ENCODE measurements at places on chromosomes 5 and 9. TPM values are rescaled to one million over a fixed set of nuclear protein-coding genes. Genes with fewer than 3 reads are reported as not detected.

Gene DDX4
- total RNA-seq = not detected

Gene SPINK4
- not detected for total RNA-seq

Gene BRINP1
- 0.30 TPM for total RNA-seq

DNA sequence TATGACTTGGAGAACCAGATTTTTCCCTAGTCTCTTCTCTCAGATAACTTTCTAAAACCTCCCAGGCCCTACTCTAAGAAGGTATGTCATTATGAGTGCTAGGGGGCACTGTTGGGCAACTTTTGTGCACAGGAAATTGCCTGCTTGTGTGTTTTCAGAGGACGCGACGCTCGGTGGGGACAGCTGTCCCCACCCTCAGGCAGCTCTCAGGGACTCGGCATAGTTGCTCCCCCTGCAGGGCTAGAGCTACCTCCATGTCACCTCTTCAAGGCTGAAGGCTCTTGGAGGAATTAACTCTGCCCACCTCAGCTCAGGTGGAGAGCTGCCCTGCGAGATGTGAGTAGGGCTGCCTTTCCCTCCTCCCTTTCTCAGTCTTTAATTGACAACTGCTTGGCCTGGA lies 10.2 kb upstream of the TIFAB start:
- DNase-seq = peak; percentile 58

DNA sequence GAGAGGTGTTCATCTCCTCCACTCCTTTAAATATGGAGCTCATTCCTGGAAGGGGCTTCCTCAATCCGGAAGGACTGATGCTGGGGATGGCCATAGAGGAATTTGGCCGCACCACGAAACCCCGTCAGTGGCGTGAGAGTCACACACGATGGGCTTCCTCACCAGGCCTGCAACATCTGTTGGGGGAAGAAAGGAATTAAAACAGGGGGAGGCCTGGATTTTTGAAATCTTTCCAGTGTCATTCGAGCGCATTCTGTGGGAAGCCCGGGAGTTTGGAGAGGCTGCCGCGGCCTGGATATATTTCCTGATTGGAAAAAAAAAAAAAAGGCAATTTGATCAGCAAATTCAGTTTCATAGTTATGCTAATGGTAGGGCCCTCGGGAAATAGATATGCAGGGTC lies 76.3 kb upstream of the ORM1 start:
- no peak for DNase-seq

DNA sequence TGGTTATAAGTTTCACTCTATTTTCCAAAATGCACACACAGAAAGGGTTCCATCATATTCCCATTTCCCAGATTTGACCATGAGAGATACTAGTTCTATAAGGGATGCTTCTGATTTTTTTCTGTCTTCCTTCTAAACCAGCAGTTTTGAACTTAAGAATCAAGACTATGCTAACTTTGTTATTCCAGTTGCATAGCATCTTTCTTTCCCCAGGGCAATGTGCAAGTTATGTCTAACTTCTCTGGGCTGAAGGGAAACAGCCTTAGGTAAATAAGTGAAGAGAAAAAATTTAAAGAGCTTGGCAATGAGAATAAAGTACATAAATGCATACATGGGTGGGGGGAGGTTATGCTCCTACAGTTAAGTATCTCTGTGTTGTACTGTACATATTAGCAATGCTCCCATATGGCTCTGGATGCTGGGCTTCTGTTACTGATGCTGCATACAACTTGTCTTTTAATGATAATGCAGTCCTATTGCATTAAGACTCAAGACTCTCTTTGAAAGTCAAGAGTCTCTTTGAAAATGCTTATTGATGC lies 125.8 kb upstream of the SLC12A2 start:
- DNase-seq = no peak

DNA sequence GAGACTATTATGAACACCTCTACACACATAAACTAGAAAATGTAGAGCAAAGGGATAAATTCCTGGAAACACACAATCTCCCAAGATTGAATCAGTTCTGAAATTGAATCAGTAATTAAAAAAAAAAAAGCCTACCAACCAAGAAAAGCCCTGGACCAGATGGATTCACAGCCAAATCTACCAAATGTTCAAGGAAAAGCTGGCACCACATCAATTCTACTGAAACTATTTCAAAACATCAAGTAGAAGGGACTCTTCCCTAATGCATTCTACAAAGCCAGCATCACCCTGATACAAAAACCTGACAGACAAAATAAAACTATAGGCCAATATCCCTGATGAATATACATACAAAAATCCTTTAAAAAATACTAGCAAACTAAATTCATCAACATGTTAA lies 25.4 kb upstream of the GRXCR2 start:
- DNase-seq = no peak

DNA sequence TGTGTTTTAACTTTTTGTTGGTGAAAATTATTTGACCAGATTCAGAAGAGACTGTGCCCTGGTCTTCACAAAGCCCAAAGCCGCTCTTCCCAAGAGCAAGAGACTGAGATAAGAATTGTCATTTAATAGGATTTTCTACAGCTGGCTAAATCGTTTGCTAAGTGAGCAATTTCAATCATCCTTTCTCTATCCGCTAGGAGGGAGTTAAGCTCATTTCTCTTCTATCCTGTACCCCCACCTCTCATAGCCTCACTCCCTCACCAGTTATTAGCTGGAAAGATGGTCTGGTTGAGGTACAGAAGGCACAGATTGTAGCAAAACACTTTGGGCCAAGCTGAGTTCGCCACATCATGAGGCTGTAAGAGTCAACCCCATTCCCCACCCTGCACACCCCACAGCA lies 43.0 kb upstream of the SIL1 start:
- no peak for DNase-seq

- no peak for DNase-seq
These were observed 9.8 kb upstream of the TLX3 start for GRCh38 chr5:171299228-171299627.

DNA sequence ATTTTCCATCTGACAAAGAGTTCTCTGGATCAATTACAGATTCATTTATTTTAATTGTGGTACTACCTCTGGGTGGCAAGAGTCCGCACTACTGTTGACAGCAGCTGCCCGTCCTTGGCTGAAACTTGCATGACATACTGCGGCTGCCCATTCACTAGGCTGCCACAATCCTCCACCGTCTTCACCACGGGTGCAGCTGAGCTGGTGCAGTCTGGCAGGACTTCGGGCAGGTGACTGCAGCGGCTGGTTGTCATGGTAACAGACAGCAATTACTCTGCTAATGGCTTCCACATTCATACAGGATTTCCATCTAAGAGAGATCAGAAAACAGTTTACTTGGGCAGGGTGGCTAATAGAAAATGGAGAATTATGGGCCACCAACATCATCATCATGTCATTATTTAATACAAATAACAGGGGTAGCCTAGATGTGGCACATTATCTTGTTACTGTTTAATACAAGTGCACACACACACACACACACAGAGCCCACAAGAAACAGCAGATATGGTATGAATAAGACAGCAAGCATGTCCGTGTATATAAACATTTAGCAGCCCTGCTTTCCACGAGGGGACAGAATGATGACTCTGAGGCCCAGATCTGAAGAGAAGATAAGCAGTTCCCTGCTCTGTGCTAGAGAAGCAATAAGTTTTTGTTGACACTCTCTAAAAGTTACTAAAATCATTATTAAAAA lies 112.3 kb downstream of the MARCHF3 start:
- DNase-seq = no peak
